ENCODE measurements at places on chromosomes 5 and 9.

GRCh38 chr5:139524446-139524845 lies 36.7 kb upstream of the UBE2D2 start:
- no peaks in the 10 kb centered on the region for H3K36me3 ChIP-seq
- no peaks in the 10 kb centered on the region for H3K27me3 ChIP-seq
- no peak overlapping the region for H3K27ac ChIP-seq

- H3K4me3 ChIP-seq: no peak overlapping the region
- no peaks in the 10 kb centered on the region for H3K4me1 ChIP-seq
- H3K27ac ChIP-seq: no peak overlapping the region
- no peaks in the 10 kb centered on the region for H3K36me3 ChIP-seq
These were observed 19.7 kb upstream of the GDA start for GRCh38 chr9:72129271-72130156.

DNA sequence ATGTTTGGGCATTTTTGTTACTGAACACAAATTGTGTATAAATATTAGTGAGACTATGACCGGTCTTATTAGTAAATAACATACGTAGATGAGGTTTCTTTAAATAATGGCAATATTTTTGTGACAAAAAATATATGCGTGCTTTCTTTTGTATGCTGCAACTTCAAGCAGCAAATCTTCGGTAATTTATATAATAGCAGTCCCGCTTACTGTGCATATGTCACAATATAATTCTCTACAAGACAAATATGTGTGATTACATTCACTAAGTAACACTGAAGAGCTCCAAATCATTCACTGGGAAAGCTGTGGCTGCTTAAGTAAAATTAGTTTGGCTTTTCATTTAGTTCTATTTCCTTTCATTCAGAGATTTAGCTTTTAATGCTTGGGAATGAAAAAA lies 376.0 kb downstream of the CYLC2 start:
- H3K4me3 ChIP-seq: no peak overlapping the region
- DNase-seq: no peak
- H3K4me1 ChIP-seq: no peaks in the 10 kb centered on the region
- no peaks in the 10 kb centered on the region for H3K36me3 ChIP-seq

GRCh38 chr5:96852759-96853158 lies 23.5 kb upstream of the ERAP2 start:
- H3K27me3 ChIP-seq: no peaks in the 10 kb centered on the region
- peak overlapping the region; percentile 31 for H3K27ac ChIP-seq
- no peaks in the 10 kb centered on the region for H3K36me3 ChIP-seq
- H3K4me1 ChIP-seq: peaks cover 52% of the 10 kb centered on the region
- H3K4me3 ChIP-seq: no peak overlapping the region

GRCh38 chr5:66639037-66639436 lies 42.8 kb downstream of the MAST4 start:
- no peaks in the 10 kb centered on the region for H3K27me3 ChIP-seq
- no peak overlapping the region for H3K4me3 ChIP-seq
- no peak for DNase-seq
- no peaks in the 10 kb centered on the region for H3K36me3 ChIP-seq
- H3K4me1 ChIP-seq: no peaks in the 10 kb centered on the region

- DNase-seq: no peak
- H3K36me3 ChIP-seq: no peaks in the 10 kb centered on the region
- no peaks in the 10 kb centered on the region for H3K27me3 ChIP-seq
- peak overlapping the region; percentile 98 for H3K27ac ChIP-seq
- H3K4me3 ChIP-seq: peak overlapping the region; percentile 67
These were observed 138.9 kb downstream of the C9orf50 start for GRCh38 chr9:129481810-129482511.

DNA sequence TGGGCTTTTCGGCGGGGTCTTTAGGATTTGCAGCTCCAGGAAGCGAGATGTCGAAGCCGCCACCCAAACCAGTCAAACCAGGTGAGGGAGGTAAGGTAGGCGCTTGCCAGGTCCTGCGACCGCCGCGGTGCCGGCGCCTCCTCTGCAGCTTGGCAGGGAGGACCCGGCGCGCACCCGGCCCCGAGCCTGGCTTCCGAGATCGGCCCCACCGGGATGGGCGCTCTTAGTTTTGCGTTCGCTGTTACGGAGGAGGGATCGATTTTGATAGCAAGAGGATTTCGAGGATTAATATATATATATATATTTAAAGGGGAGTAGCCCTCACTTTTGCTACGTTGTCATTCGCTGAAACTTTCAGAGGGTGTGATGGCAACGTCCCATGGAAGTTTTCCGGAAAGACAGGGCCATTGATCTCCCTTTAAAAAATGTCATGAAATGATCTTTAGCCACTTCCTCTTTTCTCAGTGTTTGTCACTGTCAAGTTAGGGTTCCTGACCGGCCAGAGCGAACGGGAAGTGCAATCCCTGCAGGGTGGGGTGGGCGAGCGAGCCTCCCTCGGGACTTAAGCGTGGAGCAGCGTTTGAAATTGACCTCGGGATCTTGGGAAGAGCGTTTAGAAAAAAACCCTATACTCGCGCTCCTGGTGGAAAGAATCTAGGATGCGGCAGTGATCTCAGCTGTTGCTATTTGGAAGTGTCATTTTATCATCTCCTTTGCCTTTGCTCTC lies 495 bp downstream of the OSTF1 start:
- peak overlapping the region; percentile 59 for H3K27ac ChIP-seq
- H3K4me3 ChIP-seq: peak overlapping the region; percentile 91
- no peaks in the 10 kb centered on the region for H3K27me3 ChIP-seq
- 0 out of 2 replicates have a peak, but pooled peaks cover 5% of the 10 kb centered on the region for H3K4me1 ChIP-seq
- H3K36me3 ChIP-seq: no peaks in the 10 kb centered on the region

GRCh38 chr5:132953710-132954109 lies 9.7 kb downstream of the AFF4 start:
- H3K4me3 ChIP-seq: no peak overlapping the region
- H3K27me3 ChIP-seq: no peaks in the 10 kb centered on the region
- no peak overlapping the region for H3K27ac ChIP-seq
- no peaks in the 10 kb centered on the region for H3K4me1 ChIP-seq
- no peak for DNase-seq
- no peaks in the 10 kb centered on the region for H3K36me3 ChIP-seq

- DNase-seq: peak; percentile 71
- no peaks in the 10 kb centered on the region for H3K4me1 ChIP-seq
- no peak overlapping the region for H3K27ac ChIP-seq
- no peaks in the 10 kb centered on the region for H3K36me3 ChIP-seq
These were observed 23.4 kb downstream of the MEGF10 start for GRCh38 chr5:127313847-127314473.

DNA sequence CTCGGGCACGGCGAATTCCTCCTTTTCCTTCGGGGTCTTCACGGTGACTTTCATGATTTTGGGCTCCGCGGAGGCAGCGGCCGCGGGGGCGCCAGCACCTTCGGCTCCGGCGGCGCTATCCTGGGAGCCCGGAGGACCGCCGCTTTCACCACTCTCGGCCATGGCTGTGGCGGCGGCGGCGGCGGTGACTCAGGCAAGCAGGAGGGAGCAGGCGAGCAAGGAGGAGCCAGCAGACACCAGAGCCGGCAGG lies 315 bp downstream of the UBQLN1 start:
- DNase-seq: peak; percentile 42
- no peaks in the 10 kb centered on the region for H3K27me3 ChIP-seq
- peak overlapping the region; percentile 99 for H3K27ac ChIP-seq
- H3K36me3 ChIP-seq: no peaks in the 10 kb centered on the region
- peak overlapping the region; percentile 91 for H3K4me3 ChIP-seq

GRCh38 chr9:136507221-136507991 lies 24.6 kb upstream of the SEC16A start:
- H3K4me3 ChIP-seq: no peak overlapping the region
- no peaks in the 10 kb centered on the region for H3K27me3 ChIP-seq
- no peaks in the 10 kb centered on the region for H3K4me1 ChIP-seq
- DNase-seq: no peak

GRCh38 chr9:15421532-15421931 lies 1.1 kb upstream of the SNAPC3 start:
- H3K4me3 ChIP-seq: no peak overlapping the region
- no peak for DNase-seq
- peaks cover 20% of the 10 kb centered on the region for H3K36me3 ChIP-seq
- H3K4me1 ChIP-seq: peaks cover 16% of the 10 kb centered on the region
- no peaks in the 10 kb centered on the region for H3K27me3 ChIP-seq

DNA sequence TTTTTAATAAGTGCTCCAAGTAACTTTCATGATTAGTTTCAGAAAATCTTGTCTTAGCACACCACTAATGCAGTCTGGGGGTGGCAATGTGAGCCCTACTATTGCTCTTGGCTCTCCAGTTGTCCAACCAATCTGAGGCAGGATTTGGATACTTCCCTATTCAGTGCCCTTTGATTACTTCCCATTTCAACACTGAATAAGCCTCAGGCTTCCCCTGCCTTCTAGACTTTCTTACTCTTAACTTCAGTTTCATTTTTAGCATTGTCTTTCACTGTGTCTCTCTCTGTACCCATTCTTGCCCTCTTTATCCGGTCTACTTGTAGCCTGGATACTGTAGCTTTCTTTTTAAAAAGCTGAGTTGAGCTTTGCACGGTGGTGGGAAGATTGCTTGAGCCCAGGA lies 186.1 kb downstream of the C9orf152 start:
- no peak overlapping the region for H3K4me3 ChIP-seq
- no peaks in the 10 kb centered on the region for H3K27me3 ChIP-seq
- no peaks in the 10 kb centered on the region for H3K36me3 ChIP-seq
- no peak overlapping the region for H3K27ac ChIP-seq

- H3K4me1 ChIP-seq: peaks cover 10% of the 10 kb centered on the region
- no peak for DNase-seq
- no peak overlapping the region for H3K4me3 ChIP-seq
- H3K36me3 ChIP-seq: no peaks in the 10 kb centered on the region
These were observed 162.9 kb downstream of the ZDHHC21 start for GRCh38 chr9:14530366-14530765.

DNA sequence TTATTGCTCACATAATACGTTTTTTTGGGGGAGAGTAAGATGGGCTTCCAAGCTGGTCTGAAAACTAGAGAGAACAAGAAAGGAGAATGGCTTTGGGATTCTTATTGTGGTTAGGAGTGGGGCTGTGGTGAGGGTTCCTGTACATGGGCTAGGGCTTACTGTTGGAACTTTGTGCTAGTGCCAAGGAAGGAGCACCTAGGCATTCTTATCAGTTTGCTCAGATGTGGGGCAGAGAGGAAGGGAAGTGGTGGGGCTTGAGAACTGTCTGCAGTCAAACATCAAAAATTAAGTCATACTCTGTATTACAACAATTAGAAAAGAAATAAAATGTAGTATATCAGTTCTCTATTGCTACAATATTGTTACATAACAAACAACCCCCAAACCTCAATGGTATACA lies 4.0 kb upstream of the THBS4 start:
- H3K4me3 ChIP-seq: no peak overlapping the region
- H3K4me1 ChIP-seq: no peaks in the 10 kb centered on the region
- peaks cover 21% of the 10 kb centered on the region for H3K27me3 ChIP-seq
- no peak overlapping the region for H3K27ac ChIP-seq
- no peaks in the 10 kb centered on the region for H3K36me3 ChIP-seq

DNA sequence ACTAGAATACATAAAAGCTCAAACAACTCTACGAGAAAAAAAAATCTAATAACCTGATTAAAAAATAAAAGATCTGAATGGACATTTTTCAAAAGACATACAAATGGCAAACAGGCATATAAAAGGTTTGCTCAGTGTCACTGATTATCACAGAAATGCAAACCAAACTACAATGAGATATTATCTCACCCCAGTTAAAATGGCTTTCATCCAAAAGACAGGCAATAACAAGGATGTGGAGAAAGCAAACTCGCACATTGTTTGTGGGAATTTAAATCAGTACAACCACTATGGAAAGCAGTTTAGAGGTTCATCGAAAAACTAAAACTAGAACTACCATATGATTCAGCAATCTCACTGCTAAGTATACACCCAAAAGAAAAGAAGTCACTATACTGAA lies 20.8 kb downstream of the UGT3A2 start:
- H3K4me1 ChIP-seq: no peaks in the 10 kb centered on the region
- H3K27ac ChIP-seq: no peak overlapping the region
- H3K36me3 ChIP-seq: no peaks in the 10 kb centered on the region
- H3K4me3 ChIP-seq: no peak overlapping the region
- DNase-seq: no peak
- H3K27me3 ChIP-seq: peaks cover 45% of the 10 kb centered on the region

GRCh38 chr5:175902026-175902425 lies 30.6 kb downstream of the CPLX2 start:
- H3K4me3 ChIP-seq: no peak overlapping the region
- H3K27me3 ChIP-seq: no peaks in the 10 kb centered on the region
- no peaks in the 10 kb centered on the region for H3K36me3 ChIP-seq
- H3K4me1 ChIP-seq: no peaks in the 10 kb centered on the region

- no peaks in the 10 kb centered on the region for H3K36me3 ChIP-seq
- H3K4me1 ChIP-seq: 0 out of 2 replicates have a peak, but pooled peaks cover 6% of the 10 kb centered on the region
- no peak overlapping the region for H3K27ac ChIP-seq
- H3K4me3 ChIP-seq: no peak overlapping the region
- no peak for DNase-seq
These were observed 12.5 kb upstream of the C5orf63 start for GRCh38 chr5:127085796-127086195.

DNA sequence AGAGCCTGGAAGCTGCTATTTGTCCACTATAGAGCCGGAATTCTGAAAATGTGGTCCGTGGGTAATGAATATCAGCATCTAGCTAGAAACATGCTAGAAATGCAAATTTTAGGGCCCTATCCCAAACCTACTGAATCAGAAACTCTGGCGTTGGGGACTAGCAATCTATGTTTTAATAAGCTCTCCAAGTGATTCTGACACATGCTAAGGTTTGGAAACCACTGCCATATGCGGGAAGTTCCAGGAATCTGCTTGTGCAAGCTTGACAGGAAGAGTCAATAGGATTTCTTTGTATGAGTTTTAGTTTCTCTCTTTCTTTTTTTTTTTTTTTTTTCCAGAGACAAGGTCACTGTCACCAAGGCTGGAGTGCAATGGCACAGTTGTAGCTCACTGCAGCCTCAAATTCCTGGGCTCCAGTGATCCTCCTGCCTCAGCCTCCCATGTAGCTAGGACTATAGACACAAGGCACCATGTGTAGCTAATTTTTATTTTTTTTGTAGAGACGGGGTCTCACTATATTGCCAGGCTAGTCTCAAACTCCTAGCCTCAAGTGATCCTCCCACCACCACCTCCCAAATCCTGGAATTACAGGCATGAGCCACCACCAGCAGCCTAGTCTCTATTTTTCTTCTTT lies 26.4 kb upstream of the CARNMT1 start:
- H3K27ac ChIP-seq: no peak overlapping the region
- no peak overlapping the region for H3K4me3 ChIP-seq
- DNase-seq: no peak
- no peaks in the 10 kb centered on the region for H3K4me1 ChIP-seq
- H3K36me3 ChIP-seq: no peaks in the 10 kb centered on the region

- no peak overlapping the region for H3K4me3 ChIP-seq
- no peaks in the 10 kb centered on the region for H3K36me3 ChIP-seq
- no peak for DNase-seq
- no peaks in the 10 kb centered on the region for H3K27me3 ChIP-seq
These were observed 72.3 kb downstream of the XRCC4 start for GRCh38 chr5:83149671-83150070.

- DNase-seq: peak; percentile 5
- H3K27ac ChIP-seq: no peak overlapping the region
- H3K27me3 ChIP-seq: no peaks in the 10 kb centered on the region
- no peak overlapping the region for H3K4me3 ChIP-seq
These were observed 63.6 kb upstream of the SLC28A3 start for GRCh38 chr9:84404095-84404686.

GRCh38 chr9:35518225-35518821 lies 28.4 kb downstream of the RUSC2 start:
- no peaks in the 10 kb centered on the region for H3K27me3 ChIP-seq
- peak; percentile 95 for DNase-seq
- H3K4me1 ChIP-seq: peaks cover 68% of the 10 kb centered on the region
- peak overlapping the region; percentile 53 for H3K27ac ChIP-seq
- peak overlapping the region; percentile 10 for H3K4me3 ChIP-seq
